ENCODE measurements at places on chromosomes 1 and 21.

- DNase-seq, result no peak
These were observed 144.5 kb downstream of the AKT3 start for GRCh38 chr1:243705585-243705984.

GRCh38 chr1:236511735-236512418 lies 11.9 kb upstream of the LGALS8 start:
- DNase-seq, result no peak

GRCh38 chr21:15094706-15095105 lies 29.9 kb upstream of the NRIP1 start:
- no peak for DNase-seq

DNA sequence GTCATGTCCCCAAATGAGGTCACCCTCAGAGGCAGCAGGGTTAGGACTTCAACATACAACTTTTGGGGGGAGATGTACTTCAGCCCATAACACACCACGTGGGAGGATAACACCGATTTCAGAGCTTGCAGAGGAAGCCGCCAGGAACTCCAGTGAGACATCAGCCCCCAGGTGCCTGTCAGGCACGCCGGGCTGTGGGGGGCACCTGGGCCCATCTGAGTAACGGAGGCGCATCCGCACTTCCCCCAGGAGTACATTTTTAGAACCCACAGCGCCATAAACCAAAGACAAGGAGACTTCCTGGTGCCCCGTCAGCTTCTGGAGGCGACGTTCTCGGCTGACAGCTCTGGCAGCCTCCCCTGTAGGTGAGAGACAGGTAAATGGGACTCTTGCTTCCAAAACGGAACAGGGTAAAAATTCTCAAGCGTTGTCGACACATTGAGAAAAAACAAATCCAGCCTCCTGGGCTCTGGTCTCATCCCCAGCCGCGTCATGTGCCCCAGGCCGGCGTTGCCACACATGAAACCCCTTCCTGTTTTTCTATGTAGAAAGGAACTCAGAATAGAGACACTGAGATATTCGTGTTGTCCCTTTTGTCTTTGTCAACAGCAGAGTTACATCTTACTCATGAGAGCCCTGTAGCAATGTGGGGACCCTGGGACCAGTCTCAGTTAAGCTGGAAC lies 93.3 kb downstream of the PDE9A start:
- DNase-seq, result peak; percentile 34

GRCh38 chr1:40096977-40097782 lies at the start of gene PPT1:
Gene PPT1, minus strand, starts transcription at chr1:40097252. Its CDS starts 14 bp downstream, at chr1:40097238.
- peak; percentile 84 for DNase-seq

Data from activated naive CD8-positive, alpha-beta T cell treated with anti-CD3 and anti-CD28 coated beads, Interleukin-2, amount 50 U/mL, for 24 hours (primary cell).